Stimulated activated CD4-positive, alpha-beta T cell treated with anti-CD3 and anti-CD28 coated beads, Interleukin-4, amount 100 ng/mL, for 4 hours (primary cell): ENCODE measurements at places on chromosomes 11 and 22.

DNA sequence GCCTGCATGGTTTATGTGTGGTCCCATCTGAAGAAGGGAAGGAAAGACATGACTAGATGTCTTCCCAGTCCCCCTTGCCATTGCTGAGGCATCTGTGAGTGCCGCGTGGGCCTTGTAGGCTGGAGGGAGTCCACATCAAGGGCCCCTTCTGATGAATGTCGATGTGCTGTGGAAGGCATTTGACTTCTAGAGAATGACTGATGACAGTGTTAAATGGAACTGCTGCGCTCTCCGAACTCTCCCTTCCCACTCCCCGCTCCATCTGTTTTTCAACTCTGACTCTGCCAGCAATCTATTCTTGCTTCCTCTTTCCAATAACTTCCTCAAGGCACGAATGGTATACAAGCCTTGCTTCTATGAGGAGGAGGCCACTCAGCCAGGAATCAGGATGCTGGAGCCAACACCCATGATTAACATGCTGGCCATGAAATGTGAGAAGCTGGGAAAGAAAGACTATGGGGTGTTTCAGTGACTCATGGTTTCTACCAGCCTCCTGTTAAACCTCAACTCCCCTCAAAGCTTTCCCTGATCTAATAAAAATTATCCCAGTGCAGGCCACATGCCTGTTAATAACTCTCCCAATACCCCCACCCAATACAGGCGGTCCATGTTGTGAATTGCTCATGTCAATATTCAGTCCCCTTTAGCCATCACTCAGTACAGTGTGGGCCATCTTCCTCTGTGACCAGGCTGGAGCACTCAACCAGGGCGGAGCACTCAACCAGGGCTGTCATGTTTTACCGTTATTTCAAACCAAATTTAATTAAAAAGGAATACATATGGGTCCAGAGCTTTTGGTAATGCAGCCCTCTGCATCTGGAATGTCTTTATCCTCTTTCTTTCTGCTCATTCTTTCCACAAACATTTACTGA is 46.4 kb upstream of the TBCEL start:
- DNase-seq = no peak

- DNase-seq = no peak
Observed at GRCh38 chr22:45112136-45112879, 51.4 kb upstream of the NUP50 start.

DNA sequence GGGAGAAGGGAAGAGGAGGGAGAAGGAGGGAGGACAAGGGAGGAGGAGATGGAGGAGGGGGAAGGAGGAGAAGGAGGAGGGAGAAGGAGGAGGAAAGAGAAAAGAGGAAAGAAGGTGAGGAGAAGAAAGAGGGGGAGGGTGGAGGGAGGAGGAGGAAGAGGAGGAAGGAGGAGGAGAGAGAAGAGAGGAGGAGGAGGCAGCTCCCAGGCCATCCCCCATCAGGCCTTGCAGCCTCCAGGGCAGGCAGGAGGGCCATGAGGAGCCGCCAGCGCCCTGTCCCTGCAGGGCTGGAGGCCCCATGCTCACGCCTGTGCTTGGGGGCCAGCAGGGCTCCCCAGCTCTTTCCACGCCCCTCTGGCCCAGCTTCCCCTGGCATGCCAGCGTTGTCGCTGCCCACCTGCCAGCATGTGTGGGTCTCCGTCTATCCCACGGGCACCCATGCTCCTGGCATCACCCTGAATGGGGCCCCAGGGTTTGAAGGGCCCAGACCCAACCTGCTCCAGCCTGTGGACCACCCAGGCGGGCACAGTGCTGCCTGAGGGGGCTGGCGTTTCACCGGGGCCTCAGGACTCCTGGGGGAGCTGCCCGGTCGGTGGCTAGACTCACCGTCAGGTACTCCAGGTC is 5.2 kb downstream of the TSPAN32 start:
- DNase-seq = no peak

GRCh38 chr11:94934846-94935245 is 38.5 kb downstream of the CWC15 start:
- DNase-seq = no peak

DNA sequence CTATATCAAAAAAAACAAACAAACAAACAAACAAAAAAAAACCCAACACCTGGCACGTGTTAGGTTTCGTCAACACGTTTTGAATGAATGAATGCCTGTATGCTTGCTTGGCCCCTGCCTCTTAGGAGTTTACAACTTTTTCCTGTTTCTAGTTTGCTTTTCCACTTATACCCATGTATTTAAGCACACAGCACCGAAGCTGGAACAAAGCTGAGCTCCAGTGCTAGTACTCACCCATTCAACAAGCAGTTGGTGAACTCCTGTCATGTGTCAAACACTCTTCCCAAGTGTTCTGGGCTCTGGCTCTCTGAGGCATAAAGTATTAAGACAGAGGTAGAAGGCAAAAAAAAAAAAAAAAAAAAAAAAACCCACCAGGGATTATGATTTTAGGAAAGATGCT is 599.3 kb downstream of the BUD13 start:
- DNase-seq = no peak

- no peak for DNase-seq
Observed at GRCh38 chr22:24023204-24023789, 12.2 kb downstream of the CABIN1 start.

DNA sequence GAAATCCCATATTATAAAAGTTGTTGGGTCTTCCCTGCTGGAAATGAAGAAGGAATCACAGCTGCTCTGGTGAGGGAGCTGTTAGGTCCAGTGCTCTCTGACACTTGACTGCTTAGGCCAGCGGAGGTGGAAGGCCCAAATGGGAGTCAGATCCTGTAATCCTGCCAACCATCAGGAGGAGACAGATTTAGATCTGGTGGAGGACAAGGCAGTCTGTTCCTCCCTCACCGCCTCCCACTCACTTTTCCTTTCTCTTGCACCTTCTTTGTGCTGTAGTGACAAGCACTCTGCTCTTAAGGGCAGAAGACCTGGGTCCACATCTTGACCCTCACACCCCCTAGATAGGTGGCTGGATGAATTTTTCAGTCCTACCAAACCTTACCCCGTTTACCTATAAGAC is 59.7 kb upstream of the CHST1 start:
- DNase-seq = no peak

DNA sequence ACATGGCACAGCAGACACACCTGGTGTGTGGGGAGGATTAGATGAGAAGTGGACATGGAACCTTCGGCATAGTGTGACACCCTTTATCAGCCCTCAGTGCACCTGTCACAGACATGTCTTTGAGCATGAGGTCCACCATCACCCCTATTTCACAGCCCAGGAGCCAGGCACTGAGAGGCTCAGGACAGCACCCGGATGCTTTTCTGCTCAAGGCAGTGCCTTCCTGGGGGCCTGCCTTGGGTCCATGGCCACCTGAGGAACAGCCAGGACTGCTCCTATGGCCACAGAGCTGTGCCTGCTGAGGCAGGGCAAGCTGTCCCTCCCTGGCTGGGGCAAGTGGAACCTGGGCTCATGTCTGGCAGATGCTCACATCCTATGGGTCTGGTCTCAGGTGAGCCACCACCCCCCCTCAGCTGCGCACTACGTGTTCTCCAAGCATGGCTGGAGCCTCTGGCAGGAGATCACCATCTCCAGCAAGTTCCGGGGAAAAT is 75.8 kb downstream of the MORC2 start:
- no peak for DNase-seq
